ENCODE measurements at places on chromosomes 11 and 22. TPM values are rescaled to one million over a fixed set of nuclear protein-coding genes. Genes with fewer than 3 reads are reported as not detected.

Gene PGR
- 4.1 TPM for total RNA-seq

Gene SPI1
- not detected for total RNA-seq

Gene MRGPRF
- total RNA-seq: 33.6 TPM

Gene MUC5B
- not detected for total RNA-seq

Gene OR8A1
- not detected for total RNA-seq

Gene TMEM223
- total RNA-seq: 21.8 TPM

Data from uterine smooth muscle cell (primary cell).